Stimulated activated CD4-positive, alpha-beta T cell treated with anti-CD3 and anti-CD28 coated beads, Interleukin-4, amount 100 ng/mL, for 1 hour (primary cell): ENCODE measurements at places on chromosomes 12 and 14.

DNA sequence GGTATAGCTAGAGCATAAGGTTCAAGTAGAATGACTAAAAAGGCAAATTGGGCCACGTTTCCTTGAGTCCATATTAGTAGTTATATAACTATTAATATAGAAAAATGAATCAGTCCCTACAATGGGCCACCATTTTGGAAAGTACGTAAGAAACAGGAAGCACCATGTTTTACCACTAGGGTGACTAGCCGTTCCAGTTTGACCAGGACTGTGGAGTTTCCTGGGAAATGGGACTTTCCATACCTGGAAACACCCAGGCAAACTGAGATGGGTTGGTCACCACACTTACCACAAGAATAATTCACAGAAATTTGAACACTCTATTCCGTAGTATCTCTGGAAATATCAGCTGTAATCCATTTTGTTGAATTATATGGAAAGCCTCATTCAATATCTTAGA lies 2.1 kb upstream of the MAGOHB start:
- no peak for DNase-seq

DNA sequence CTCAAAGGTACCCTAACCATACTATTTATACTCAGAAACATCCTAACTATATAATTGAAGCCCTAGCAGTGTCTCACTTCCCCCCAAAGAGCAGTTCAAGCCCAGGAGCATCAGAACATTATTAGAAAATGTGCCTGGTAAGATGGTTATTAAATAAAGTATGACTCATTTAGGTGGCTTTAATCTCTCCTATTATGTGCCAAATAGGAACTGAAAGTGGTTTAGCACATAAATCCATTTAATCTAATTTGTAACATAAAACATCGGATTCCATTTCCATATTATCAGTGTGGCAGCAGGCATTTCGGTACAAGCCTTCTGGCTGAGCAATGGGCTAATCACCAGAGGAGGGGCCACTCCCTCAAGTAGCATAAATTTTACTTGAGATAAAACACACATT lies 395.2 kb upstream of the TMTC1 start:
- no peak for DNase-seq

DNA sequence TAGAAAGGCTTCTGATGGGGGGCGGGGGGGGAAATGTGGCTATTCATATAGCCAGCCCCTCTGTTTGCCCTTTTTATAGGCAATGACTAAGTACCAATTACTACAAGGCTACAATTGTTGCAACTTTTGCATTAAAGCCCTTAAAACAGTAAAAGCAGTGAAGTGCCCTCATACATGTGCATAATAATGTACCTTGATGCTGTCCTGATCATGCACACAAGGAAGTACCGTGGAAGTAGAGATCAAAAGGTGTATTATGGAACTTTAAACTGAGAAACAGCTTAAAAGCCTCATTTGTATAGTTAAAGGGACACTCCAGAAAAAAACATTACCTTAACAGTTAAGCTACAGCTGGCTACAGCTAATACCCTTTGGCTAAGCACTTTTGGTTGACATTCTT lies 111.8 kb downstream of the PLEKHG7 start:
- no peak for DNase-seq

GRCh38 chr14:22610931-22611330 lies 12.8 kb downstream of the ABHD4 start:
- DNase-seq, result no peak

- DNase-seq, result no peak
Measured at GRCh38 chr12:98471085-98471484, 44.3 kb upstream of the TMPO start.

DNA sequence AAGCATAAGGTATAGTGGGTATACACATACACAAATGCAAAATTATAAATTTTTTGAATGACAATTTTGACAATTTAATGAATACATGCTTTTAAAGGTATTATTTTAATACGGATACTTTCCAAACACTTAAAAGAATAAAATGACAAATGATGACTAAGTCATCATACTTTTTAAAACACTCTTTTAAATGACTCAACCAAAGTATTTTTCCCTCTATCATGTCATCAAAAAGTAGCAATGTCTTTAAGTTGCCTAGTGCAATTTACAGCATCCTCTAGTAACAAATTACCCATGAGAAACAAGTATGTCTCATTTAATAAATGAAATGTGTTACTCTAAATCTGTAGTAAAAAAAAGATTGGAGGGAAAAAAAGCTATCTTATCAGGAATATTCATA lies 73.3 kb downstream of the RPS6KA5 start:
- DNase-seq, result no peak
